ENCODE measurements at places on chromosomes 16 and 17.

- no peak for DNase-seq
Measured at GRCh38 chr17:31131299-31131698, 36.5 kb downstream of the NF1 start.

DNA sequence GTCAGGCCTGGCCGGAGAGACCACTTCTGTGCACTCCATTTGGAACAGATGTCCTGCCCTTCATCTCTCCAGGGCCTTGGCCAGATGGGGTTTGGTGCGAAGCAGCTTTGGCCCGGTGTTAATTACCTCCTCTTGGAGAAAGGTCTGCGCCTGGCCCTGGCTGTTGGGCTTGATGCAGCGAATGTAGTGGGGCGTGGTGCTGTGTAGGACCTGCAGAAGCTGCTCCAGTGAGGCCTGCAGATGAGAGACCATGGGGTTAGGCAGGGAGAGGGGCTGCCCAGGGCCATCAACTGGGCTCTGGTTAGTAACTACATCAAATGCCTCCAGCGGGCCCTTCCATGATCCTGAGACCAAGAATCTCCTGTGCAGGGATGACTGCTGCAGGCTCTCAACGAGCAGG is 18.7 kb downstream of the ZNHIT3 start:
- DNase-seq, result no peak

DNA sequence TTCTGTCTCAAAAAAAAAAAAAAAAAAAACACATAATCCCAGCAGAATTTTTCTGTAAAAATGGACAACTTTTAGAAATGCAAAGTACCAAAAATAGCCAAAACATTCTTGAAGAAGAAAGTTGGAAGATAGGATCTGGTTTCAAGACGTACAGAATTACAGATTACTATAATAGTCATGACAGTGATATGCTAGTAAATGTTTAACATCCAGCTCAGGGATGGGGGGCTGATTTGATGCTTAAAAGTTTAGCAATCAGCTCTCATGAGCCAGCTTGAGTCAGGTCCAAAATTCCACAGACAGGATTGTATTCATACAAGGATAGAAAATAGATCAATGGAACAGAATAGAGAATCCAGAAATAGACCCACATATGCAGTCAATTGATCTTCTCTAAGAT is 100.5 kb downstream of the CYB561 start:
- no peak for DNase-seq

GRCh38 chr17:74241847-74242246 is 28.5 kb downstream of the TTYH2 start:
- DNase-seq, result no peak

DNA sequence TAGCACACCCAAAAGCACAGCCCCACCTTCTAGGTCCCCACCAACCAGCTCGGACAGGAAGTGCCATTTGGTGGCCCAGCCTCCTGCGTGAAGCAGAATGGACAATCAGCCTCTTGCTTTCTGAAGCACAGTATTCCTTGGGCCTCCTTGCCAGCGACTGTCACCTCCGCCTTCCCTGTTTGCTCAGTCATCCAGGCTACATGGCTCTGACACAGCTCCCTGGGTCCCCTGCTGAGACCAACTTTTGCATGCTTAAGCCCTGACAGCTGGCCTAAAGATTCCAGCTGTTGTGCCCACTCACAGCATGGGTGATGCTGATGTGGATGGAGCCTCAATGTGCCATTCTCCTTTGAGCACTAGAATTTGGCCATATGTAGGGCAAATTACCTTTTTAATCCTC is 4.5 kb upstream of the CACNG5 start:
- no peak for DNase-seq

DNA sequence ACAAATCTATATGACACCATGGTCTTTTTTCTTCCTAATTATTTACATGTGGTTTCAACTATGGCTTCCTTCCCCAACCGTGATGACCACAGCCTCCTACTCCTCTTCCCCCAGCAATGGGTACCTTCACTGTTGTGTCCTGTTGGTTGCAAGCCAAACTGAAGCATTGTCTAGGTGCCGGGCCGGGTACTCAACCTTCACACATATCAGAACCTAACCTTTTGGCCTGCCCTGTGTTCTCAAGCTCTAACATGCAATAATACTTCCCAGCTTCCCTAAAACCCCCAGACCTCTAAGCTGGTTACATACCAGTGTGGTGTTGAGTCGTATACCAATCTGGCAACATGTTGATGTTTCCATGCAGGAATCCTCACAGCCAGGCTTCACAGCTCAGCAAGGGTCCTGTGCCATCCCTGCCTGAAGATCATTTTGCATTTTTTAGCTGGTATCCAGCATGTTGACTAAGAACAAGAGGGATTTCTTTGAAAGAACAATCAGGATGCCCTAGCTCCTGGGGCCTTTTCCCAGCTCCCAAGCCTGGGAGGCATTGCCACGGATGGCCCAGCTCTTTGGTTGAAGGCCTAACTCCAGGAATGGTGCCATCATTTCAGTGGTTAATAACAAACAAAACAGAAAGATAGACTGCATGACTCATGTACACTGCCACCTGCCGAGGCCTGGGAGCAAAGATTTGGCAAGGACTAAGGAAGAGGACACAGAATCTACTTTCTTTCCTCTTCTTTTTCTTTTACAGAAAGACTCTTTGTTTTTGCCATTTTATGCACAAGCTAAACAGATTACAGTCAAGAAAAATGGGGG is 373.7 kb upstream of the SALL1 start:
- no peak for DNase-seq

GRCh38 chr17:21283482-21284318 is 811 bp upstream of the MAP2K3 start:
- DNase-seq, result no peak

DNA sequence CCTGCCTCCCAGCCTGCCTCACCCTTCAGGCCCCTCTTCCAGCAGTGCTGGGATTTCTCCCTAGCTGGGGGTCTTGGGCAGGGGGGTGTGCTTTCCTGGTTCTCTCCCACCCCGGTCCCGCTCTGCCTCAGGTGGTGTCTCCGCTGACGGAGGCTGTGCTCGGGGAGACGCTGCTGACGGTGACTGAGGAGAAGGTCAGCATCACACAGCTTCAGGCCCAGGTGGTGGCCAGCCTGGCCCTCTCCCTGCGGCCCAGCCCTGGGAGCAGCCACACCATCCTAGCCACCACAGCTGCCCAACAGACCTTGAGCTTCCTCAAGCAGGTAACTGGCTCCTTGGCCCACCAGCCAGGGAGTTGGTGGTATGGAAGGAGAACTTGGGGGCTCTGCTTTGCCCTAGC is 56.5 kb downstream of the TMEM132E start:
- DNase-seq, result no peak

- no peak for DNase-seq
Measured at GRCh38 chr17:61574542-61575351, 16.3 kb downstream of the NACA2 start.

GRCh38 chr17:8120520-8121406 is 2.4 kb upstream of the ALOXE3 start:
- peak; percentile 65 for DNase-seq

DNA sequence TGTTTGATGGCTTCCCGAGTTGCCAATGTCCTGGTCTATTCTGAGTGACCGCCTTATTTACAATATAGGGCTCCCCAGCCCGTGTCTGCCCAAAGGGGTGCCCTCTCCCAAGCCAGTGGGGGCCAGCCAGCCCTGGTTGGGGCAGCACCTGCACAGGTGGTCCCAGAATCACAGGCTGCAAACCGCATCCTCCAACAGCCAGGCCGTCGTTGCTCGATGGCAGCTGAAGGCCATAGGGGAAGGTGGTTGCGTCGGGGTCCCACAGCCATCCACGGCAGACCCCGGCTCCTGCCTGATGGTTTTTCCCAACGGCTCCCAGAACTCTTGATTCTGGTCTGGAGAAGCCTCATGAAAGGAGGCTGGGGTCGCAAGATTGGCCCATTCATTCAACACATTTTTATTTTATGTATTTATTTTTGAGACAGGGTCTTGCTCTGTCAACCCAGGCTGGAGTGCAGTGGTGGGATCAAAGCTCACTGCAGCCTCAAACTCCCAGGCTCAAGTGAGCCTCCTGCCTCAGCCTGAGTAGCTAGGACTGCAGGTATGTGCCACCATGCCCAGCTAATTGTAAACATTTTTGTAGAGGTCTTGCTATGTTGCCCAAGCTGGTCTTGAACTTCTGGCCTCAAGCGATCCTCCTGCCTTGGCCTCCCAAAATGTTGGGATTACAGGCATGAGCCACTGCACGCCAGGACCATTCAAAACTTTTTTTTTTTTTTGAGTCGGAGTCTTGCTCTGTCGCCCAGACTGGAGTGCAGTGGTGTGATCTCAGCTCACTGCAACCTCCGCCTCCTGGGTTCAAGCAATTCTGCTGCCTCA is 79.0 kb upstream of the TOB1 start:
- DNase-seq, result no peak

DNA sequence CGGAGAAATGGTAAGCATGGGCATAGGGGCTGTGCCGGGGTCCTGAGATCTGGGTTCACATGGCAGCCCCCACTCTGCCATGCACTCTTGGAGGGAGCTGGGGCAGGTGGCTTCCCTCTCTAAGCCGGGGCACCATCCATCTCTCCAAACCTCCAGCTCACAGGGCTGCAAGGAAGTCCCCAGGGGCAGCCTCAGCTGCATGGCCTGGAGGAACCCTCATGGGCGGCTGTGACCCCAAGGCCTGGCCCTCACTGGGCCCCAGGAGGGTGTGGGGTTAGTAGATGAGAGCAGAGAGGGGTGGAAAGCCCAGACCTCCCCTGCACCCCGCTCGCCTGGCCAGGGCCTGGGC is 2.6 kb downstream of the CTRB2 start:
- no peak for DNase-seq

DNA sequence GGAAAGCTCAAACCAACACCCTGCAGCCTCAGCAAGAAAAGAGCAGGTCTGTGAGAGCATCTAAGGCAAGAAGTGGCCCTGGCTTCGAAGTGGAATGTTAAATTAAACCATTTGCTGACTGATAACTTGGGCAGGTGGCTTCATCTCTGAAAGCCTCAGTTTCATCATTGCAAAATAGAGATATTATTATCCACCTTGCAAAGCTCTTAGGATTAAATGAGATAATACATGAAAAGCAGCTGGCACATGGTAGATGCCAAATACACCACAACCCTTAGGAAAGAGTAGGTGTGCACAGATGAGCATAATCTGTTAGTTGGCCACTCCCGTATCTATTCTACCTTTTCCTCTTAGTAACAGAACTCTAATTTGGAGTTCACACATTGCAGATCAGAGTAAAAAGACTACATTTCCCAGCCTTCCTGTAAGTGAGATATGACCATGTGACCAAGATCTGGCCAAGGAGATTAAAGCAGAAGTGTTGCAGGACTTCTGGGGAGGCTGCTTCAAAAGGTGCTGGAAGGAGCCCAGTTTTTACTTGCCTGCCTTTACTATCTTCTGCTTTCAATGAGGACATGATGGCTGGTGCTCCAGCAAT is 288.7 kb downstream of the SOX9 start:
- DNase-seq, result no peak

- no peak for DNase-seq
Measured at GRCh38 chr17:17877529-17878358, 41.0 kb upstream of the SREBF1 start.

DNA sequence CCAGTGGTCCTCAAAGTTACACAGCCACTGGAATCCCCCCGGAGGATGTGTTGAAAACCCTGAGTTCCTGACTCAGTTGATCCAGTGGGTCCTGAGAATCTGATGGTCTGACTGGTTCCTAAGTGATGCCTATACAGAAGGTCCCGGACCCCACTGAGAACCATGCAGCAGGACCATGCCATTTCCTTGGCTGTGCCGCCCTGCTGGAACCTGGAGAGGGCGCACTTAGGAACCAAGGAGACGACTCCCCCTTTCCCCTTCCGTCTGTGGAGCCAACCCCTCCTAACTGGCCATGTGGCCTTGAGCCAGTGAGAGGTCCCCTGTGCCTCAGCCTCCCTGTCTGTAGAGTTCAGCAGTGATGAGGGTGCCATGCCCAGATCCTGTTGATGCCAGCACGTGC is 22.0 kb downstream of the C16orf74 start:
- DNase-seq, result no peak

DNA sequence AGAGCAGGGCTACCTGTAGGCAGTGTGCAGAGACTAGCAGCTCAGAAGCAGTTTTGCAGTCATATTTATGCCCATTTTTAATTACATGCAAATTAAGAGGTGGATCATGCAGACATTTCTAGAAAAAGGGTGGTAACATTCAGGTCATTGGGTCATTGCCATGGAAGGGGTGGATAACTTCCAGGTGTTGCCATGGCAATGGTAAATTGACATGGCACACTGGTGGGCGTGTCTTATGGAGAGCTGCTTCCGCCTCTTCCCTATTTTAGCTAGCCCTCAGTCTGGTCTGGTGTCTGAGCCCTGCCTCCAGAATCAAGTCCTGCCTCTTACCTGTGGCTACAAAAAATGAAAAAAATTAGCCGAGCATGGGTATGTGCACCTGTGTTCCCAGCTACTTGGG is 2.8 kb upstream of the DNAI2 start:
- no peak for DNase-seq
